ENCODE measurements at places on chromosomes 11 and 22.

DNA sequence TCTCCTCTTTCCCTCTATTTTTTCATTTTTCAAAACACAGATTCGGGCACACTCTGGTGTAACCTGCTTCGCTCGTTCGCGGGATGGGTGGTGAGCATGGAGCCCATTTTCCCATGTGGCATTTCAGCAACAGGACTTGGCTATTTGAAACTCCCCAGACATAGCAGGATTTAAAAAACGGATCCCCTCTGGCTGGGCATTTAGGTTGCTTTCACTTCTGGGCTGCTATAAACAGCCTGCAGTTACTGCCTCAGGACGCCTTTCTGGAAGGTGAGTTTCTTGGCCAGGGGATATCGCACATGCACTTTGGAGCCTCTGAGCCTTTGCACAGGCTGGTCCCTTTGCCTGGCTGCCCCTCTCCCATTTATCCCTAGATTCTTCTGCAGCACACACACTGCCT is 2.8 kb upstream of the MPPED1 start:
- no peak for DNase-seq

- no peak for DNase-seq
These were observed 60.3 kb downstream of the LRRC74B start for GRCh38 chr22:21106000-21106399.

DNA sequence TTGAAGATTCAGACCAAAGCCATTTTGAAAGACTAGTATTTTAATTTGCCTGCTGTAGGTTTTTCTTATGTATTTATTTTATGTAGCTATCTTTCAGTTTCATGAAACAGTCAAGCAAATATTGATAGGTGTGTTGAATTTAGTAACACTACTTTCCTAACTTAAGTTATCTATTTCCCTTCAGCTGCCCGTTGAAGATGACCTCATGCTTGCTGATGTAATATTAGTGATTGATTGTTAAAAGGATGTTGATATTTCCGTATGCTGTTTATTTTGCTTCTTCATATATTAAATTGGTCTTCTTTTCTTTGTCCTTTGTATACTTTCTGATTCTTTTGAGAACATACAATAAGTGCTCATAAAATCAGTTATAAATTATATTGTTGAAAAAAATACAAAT is 86.8 kb upstream of the CHORDC1 start:
- DNase-seq = no peak

DNA sequence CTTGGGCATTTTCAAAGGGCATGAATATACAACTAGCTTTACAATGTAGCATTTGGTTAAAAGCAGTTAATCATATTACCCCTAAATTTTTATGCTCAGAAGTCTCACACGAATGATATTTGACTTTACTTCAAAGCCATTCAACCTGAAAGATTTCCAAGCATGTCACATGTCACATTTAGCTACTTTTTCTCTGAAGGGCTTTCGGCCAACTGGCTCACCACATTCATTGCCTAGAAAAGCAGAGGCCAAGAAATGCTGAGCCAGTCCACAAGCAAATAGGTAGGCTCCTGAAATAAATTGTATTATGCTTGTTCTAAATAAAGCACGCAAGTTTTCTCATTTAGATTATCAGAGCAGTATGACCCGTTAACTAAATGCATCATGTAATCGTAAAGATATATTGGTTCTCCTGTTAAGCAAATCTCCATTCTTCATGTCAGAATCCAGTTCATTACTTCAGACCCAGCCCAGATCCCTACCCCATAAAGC is 30.6 kb downstream of the PAX6 start:
- no peak for DNase-seq

- no peak for DNase-seq
These were observed 38.6 kb upstream of the LRRC32 start for GRCh38 chr11:76708972-76709660.

DNA sequence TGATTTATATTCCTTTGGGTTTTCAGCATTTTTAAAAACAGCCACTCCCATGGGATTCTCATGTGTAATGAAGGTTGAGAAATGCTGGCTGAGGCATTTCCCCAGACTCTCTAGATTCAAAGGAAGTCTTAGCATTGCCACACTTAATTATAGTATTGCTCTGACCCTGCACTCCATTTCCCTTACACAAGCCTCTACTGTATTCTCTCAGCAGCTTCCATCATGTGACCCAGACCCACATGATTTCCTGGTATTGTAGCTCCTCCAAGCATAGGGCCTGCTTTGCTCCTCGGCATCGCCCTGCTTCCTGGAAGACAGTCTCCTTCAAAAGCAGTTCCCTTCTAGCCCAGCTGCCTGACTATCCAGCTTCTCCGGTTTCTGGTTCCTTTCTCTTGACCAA is 261.5 kb downstream of the LARGE1 start:
- DNase-seq = peak; percentile 48
